ENCODE measurements at places on chromosomes 2 and 18.

DNA sequence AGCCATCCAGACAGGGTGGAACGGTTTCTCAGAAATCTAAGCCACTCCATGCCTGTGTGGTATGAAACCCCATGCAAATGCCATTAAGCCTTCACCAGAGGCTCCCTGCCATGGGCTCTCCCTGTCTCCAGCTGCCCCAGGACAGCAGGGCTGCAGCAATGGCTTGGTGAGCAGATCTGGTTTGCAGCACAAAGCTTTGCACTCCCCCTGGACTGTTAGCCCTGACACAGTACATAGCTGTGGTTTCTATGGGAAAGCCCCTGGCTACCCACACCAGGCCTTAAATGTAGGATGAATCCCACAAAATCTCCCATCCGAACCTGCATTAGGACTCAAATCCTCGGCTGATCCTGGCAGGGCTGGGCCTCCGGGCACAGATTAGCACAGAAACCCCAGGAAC lies 291.6 kb downstream of the TNS1 start:
- no peak for DNase-seq

DNA sequence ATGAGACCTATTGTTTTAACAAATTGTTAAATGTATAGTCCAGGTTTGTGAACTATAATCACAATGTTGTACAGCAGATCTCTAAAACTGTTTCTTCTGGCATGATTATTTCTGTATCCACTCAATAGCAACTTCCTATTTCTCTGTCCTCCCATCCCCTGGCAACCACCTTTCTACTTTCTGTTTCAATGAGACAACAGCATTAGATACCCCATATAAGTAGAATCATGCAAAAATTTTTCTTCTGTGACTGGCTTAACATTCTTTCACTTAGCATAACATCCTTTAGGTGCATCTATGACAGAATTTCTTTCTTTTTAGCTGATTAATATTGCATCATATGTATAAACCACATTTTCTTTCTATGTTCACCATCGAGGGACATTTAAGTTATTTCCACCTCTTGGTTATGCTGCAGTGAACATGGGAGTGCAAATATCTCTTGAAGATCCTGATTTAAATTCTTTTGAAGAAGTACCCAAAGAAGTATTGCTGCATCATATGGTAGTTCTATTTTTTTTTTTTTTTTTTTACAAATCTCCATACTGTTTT lies 713.5 kb downstream of the LRP1B start:
- DNase-seq = no peak

- DNase-seq = no peak
These were observed 230.9 kb upstream of the ZSWIM2 start for GRCh38 chr2:187079901-187080300.

GRCh38 chr2:223815186-223815883 lies 22.0 kb downstream of the AP1S3 start:
- no peak for DNase-seq

- DNase-seq = no peak
These were observed 31.7 kb upstream of the CYBRD1 start for GRCh38 chr2:171490577-171490976.

GRCh38 chr2:137870682-137871081 lies 93.6 kb upstream of the HNMT start:
- no peak for DNase-seq

- peak; percentile 90 for DNase-seq
These were observed at the start of gene TMEM18 for GRCh38 chr2:677056-677958. TMEM18 (minus strand) TSS chr2:677406; CDS start chr2:677345, 61 bp downstream.

GRCh38 chr2:112141626-112142007 lies 3.4 kb downstream of the FBLN7 start:
- DNase-seq = no peak
